CD4-positive, alpha-beta memory T cell (primary cell): ENCODE measurements at places on chromosomes 1 and 21.

GRCh38 chr1:115706587-115707425 lies 61.7 kb downstream of the CASQ2 start:
- peak; percentile 3 for DNase-seq

DNA sequence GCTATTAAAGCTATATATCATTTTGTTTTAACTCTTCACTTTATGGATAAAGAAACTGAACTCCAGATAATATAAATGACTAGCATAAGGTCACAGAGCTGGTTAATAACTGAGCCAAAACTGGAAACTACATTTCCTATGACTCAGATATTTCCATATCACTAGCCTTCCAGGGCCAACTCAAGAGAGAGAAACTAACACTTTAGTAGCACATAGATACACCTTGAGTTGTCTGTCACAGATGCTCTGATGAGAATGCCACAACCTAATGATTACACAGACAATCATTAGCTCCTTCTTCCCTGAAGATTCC lies 40.7 kb downstream of the NME7 start:
- no peak for DNase-seq

- no peak for DNase-seq
Observed at GRCh38 chr21:45929449-45929848, 52.1 kb upstream of the COL6A1 start.

DNA sequence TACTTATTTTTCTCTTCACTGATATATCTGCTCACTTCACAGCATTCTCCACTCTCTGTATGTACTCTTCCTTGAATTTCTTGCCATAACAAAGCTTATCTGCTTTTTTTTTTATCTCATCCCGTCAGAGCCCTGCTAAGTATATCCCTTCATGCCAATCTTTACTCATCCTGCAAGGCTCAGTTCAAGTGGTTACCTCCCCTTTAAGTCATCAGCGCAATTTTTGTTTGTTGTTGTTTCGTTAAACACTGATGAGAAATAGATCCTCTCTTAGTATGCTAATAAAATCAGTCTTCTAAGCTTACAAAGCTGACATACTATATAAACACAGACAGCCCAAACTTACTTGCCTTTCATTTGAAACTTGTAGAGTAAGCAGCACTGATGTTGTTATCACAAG lies 17.8 kb downstream of the COL24A1 start:
- DNase-seq, result no peak

- DNase-seq, result no peak
Observed at GRCh38 chr1:88224906-88225305, 459.2 kb upstream of the PKN2 start.

- DNase-seq, result no peak
Observed at GRCh38 chr21:35448876-35449599, 399.9 kb upstream of the RUNX1 start.
